ENCODE measurements at places on chromosomes 3 and 15.

DNA sequence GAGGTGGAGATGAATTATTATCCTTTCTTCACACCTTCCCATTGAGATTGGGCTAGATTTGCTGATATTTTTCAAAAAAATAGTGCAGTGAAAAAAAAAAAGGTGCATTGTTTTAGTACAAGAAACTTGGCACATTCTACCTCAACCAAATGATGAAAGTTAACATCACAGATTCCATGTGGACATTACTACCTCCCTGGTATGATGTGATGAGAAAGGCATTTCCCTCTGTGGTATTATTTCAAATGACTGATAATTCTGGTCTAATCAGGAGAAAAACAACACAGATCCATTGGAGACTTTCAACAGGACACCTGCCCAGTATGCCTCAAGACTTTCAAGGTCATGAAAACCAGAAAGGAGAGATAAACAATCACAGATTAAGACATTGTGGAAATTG, 313.4 kb downstream of the BCHE start:
- no peak for DNase-seq

GRCh38 chr3:64808061-64808460, 120.3 kb upstream of the ADAMTS9 start:
- no peak for DNase-seq

GRCh38 chr3:146241523-146242240, 9.2 kb downstream of the PLSCR4 start:
- DNase-seq = no peak

DNA sequence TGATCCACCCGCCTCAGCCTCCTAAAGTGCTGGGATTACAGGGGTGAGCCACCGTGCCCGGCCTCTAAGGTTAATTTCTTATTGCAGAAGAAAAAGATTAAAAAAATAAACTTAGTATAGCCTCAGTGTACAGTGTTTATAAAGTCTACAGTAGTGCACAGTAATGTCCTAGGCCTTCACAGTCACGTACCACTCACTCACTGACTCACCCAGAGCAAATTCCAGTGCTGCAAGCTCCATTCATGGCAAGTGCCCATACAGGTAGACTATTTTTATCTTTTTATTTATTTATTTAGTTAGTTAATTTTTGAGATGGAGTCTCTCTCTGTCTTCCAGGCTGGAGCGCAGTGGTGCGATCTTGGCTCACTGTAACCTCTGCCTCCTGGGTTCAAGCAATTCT, 3.2 kb upstream of the FLNB start:
- DNase-seq = no peak

DNA sequence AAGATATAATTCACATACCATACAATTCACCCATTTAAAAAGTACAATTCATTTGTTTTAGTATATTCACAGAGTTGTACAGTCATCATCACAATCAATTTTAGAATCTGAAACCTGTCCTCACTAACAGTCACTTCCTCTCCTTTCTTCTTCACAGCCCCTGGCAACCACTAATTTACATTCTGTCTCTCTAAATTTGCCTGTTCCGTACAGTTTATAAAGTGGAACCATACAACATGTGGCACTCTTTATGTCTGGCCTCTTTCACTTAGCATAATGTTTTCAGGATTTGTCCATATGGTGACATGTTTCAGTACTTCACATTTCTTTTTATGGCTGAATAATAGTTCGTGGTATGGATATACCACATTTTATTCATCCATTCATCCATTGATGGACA, 22.7 kb downstream of the ERICH6 start:
- no peak for DNase-seq

DNA sequence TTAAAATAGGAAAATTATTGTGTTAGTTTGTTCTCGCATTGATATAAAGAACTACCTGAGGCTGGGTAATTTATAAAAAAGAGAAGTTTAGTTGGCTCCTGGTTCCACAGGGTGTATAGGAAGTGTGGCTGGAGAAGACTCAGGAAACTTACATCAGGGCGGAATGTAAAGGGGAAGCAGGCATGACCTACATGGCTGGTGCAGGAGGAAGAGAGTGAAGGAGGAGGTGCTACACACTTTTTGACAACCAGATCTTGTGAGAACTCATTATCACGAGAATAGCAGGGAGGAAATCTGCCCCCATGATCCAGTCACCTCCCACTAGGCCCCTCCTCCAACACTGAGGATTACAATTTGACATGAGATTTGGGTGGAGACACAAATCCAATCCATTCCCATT, 490.7 kb downstream of the RBMS3 start:
- no peak for DNase-seq

DNA sequence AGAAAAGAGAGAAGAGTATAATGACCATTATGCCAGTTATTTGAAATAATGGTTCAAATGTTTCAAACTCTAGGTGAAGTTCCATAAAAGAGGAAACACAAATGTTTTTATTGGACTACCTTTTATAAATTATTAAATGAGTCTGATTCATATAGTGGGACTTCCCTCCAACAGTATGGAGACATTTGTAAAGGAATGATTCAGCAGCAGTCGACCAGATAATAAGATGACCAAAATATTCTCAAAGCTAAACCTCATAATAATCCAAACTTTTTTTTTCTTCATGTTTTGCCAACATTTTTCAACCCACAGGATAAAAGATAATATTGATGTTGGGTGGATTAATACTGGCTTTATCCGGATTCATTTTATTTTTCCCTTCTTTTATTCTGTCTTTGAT, 18.8 kb downstream of the TIPARP start:
- no peak for DNase-seq

DNA sequence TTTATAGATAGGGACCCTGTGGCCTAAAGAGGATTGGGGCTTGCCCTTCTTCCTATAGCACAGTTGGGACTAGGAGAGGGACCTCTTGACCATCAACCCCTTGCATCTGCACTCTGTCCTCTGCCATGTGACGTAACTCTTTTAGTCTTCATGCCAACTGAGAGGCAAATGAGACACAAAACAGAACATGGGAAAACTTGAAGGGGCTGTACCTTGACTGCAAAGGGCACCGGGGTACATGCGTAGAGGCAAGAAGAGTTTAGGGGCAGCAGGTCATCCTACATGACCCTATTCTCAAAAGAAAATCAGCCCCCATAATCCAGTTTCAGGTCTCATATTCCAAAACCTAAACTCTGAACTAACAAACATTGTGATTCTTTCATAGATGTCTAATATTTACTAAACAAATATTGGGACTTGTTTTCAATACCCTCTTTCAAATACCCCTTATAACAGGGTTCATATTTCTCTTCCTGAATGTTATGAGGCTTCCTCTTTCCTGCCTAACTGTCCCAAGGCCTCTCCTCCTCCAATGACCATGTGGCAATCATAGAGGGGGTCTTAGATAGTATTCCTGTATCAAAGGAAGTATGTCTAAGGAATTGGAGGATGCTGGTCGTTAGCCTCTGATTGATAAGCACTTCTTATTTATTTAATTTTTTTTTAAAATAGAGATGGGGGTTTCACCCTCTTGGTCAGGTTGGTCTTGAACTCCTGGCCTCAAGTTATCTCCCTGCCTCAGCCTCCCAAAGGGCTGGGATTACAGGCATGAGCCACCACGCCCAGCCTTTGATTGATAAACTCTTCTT, 20.6 kb downstream of the ACKR2 start:
- DNase-seq = no peak

DNA sequence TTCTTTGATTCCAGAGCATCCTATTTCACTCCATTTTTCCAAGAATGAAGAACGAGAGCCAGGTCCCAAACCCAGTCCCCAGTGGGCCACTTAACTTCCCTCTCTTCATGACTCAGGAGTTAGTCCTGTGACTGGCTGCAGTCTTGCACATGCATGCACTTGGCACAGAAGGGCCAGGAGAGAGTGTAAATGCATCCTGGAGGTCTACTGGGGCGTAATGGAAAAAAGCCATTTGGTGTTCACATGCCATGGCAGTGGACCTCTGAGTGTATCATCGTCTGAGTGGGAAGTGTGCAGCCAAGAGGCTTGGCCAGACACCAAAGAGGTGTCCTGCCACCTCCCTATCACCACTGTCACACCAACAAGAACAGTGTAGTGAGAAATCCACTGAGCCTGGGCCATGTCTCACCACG, 15.1 kb upstream of the RFTN1 start:
- DNase-seq = no peak

- DNase-seq = no peak
Observed at GRCh38 chr3:159669766-159670165, 318.9 kb upstream of the IL12A start.

DNA sequence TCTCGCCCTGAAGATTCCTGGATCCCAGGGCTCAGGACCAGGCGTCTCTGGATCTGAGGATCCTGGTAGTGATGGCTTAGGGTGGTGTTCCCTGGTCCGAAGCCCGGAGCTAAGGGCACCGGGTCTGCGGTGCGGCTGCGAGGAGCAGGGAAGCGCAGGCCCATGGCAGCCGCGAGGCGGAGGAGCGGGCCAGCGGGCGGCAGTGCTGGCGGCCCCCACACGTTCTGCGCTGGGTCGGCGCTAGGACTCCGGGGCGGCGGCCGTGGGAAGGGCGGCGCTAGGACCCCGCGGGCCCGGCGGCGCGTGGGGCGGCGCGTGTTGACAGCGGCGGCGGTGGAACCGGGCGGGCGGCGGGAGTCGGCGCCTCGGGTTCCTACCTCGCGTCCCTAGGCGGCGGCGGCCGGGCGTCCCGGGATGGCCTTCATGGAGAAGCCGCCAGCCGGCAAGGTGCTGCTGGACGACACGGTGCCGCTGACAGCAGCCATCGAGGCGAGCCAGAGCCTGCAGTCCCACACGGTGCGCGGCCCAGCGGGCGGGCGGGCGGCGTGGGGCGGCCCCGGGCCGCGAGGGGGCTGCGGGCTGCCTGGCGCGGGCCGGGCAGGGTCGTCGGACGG, at the start of gene PXK:
Gene PXK (plus strand): TSS at position 318 of the 614 bp plus-strand sequence. CDS start 97 bp downstream, at position 415.
- DNase-seq = peak; percentile 76

GRCh38 chr3:43817064-43817463, 126.3 kb downstream of the ABHD5 start:
- no peak for DNase-seq

DNA sequence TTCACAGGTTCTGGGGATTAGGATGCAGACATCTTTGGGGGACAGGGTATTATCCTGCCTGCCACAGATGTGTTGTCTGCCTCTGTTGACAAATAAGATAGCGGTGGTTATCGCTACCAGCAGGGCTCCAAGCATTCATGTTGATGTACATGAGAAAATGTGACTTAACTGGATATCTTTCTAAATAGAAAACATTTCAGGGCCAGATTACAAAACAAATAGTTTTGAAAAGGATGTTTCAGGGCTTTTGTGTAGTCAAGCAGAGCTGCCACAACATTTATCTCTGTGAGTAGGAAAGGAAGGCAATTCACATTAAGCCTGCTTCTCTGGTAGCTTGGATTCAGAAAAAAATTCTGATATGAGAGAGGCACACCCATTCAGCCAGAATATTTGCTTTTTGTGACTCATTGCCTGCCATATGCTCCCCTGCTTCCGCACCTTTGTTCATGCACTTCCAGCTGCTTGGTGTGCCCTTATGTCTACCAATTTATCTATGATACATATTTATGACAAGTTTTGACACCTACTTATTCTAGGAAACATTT, 22.8 kb downstream of the PLS1 start:
- no peak for DNase-seq

GRCh38 chr3:116691041-116691440, 18.5 kb upstream of the TUSC7 start:
- DNase-seq = no peak

DNA sequence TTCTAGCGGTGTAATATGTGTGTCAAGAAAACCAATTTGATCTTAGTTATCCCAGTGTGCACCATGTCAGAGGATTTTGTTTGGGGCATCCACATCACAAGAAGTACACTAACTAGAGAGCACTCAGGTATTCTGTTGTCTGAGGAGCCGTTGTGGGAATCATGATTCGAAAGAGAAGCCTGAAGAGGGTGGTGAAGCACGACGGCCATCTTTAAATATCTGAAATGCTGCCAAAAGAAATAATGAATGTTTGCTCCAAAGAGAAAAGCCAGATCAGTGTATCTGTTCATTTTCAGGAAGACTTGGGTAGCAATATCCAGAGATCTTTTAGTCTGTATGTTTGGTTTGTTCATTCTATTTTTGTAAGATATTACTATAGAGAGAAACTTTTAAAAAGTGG, 180.7 kb downstream of the KLHL25 start:
- DNase-seq = no peak

DNA sequence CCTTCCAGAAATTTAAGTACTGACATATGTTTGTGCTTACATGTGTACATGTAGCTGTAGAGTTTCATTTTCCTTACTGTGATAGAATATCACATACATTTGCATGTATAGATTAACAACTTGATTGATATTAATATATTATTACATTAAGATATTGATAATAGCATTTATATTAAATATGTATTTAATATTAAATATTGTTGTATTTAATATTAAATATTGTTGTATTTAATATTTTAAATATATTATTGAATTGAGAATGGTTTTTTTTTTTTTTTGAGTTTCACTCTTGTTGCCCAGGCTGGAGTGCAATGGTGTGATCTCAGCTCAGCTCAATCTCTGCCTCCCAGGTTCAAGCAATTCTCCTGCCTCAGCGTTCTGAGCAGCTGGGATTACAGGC, 76.5 kb downstream of the MYH15 start:
- no peak for DNase-seq

DNA sequence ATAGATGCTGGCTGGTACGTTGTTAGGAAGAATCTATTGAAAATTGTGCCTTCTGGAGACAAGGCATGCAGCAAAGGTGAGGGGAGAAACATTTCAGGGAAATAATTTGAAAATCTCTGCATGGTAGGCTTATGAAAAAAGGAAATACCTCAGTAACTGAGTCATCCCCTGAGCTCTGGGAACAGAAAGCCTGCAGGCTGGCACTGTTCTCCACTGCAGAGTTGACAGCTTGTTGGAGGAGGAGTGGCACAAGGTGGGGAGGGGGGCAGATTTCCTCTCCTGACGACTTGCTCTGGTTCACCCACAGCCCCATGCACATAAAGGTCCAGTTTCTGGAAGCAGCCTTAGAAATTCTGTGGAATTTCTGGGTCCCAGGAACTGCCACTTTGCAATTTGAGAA, 179.4 kb downstream of the ABHD5 start:
- no peak for DNase-seq

- DNase-seq = no peak
Observed at GRCh38 chr15:67715170-67715569, 110.1 kb upstream of the SKOR1 start.

DNA sequence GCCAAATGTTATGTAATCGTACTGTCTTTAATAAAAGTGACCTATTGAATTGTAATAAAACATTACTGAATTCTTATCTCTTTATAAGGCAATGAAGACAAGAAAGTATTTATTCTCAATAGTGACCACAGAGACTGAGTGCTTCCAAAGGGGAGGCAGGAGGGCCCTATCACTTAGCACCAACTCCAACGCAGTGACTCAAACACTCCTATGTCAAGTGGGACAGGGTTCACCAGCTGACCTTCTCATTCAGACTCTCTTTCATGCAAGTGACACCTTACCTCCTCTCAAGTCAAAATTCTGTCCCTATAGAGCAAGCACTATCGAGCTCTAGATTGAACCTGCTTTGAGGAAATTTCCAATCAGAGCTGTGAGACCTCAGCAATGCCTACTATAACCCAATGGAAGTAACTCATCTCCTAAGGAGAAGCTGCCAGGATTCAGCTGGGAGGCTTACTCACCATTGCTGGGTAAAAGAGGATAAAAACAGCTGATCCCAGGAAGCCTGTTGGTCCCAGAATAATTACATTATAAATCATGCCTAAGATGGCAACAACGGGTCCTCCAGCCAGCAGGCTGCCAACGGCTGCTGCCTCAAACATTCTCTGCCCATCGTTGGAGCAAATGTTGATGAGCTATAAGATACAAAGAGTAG, 35.6 kb downstream of the ABCC5 start:
- DNase-seq = no peak

GRCh38 chr15:81776976-81777375, 268.8 kb downstream of the MEX3B start:
- DNase-seq = no peak

- no peak for DNase-seq
Observed at GRCh38 chr3:190826018-190826417, 36.5 kb downstream of the GMNC start.
